ENCODE measurements at places on chromosomes 5 and 9.

DNA sequence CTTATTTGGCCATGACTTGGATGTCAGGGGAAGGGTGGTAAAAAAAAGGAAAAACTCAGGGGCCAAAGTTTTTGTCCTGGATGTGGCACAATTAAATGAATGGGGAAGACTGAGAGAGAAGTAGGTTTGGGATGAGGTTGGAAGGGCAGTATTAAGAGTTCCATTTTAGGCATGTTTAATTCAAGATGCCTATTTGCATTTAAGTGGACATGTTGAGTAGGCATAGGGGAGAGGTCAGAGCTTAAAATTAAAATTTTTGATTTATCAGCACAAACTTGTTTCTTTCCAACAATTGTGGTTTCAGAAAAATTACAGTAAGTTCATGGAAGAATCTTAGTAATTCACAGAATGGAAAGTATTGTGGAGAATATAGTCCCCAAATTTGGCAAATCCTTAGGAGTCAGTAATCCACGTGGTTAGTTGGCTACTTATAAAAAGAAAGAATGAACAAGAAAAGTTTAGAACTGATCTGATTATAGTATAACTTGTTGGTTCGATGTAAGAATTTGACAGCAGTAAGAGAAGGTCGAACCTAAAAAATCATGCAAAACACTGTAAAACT, 265.9 kb downstream of the SAXO1 start:
- no peak for DNase-seq

DNA sequence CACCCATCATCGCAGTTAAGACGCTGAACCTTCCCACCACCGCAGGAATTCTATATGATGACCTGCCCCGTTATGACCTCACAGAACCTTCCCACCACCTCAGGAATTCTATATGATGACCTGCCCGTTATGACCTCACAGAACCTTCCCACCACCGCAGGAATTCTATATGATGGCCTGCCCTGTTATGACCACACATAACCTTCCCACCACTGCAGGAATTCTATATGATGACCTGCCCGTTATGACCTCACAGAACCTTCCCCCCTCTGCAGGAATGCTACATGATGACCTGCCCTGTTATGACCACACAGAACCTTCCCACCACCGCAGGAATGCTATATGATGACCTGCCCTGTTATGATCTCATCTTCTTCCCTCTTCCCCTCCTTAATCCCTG, 64.3 kb downstream of the IRX1 start:
- no peak for DNase-seq

DNA sequence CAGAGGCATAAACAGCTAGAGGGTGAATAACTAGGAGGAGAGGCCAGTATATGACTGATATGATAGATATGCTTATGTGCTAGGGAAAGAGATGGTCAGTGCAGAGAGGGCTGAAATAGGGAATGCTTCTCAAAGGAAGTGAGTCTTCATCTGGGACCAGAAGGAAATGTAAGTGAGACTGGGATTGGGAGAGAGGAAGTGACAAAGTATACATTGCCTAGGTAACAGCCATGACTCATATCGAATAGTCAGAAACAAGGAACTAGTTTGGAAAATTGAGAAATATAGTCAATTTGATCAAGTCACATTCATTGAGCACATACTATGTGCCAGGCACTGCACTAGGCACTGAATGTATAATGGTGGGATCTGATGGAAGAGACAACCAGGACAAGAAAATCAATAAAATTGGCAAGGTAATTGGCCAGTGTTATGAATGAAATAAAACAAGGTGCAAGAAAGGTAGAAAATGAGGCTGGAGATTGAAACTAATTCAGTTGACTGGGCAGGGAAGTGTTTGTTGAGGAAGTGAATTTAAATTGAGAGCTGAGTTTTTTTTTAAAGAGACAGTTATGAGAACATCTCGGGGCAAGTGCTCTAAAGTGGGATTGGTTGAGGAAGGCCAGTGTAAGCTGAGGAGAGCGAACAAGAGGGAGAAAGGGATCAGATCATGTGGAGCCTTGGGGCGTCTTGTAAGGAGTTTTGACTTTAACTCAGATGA, 4.3 kb downstream of the ERAP2 start:
- no peak for DNase-seq

GRCh38 chr5:59140133-59140532, 557.3 kb downstream of the RAB3C start:
- no peak for DNase-seq

GRCh38 chr9:101860920-101861319, 122.5 kb upstream of the GRIN3A start:
- no peak for DNase-seq

- DNase-seq: no peak
These were observed 14.0 kb upstream of the CREBRF start for GRCh38 chr5:173041881-173042762.

- no peak for DNase-seq
These were observed 45.6 kb upstream of the RNF130 start for GRCh38 chr5:180117000-180117725.

- no peak for DNase-seq
These were observed 278 bp upstream of the NIPSNAP3A start for GRCh38 chr9:104747245-104747564.

DNA sequence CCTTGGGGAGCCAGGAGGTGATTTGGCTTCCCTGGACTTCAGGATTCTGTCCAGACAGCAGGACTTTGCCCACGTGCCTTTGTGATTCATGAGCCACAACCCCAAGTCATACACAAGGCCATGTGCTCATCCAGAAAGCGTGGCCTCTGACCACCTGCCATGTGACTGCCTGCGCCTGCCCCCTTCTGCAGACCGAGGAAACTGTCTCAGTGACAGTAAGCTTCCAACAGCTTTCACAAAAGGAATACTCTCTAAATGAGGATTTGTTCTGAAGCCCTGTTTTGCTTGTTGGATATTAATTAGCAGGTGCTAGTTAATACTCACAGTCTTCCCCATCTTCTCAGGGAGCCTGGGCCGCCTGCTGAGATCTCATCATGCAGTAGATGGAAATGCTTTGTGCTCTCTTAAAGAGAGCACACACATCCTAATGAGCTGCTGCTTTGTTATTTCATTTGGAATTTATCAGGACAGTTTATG, 36.9 kb upstream of the ANGPTL2 start:
- DNase-seq: no peak

- DNase-seq: no peak
These were observed 175.4 kb downstream of the KIAA0825 start for GRCh38 chr5:94442991-94443390.

DNA sequence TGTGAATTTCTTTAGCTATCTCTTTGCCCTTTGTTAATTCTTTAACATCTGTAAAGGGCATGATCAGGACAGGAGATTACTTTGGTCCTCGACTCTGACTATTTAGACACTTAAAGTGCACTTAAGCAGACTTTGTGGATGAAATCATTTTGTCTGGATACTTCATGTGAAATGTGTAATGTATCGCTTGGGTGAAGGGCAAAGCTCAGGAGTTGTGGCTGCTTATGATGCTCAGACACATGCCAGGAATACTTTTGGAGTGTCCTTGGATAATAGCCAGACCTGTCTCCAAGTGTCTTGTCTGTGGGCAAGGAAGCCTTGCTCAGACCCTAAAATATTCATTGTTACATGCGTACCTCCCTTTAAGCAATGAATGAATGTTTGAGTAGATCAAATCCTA, 87.8 kb downstream of the RAI14 start:
- no peak for DNase-seq

- no peak for DNase-seq
These were observed 1587.6 kb upstream of the C9orf72 start for GRCh38 chr9:29160763-29161353.

- no peak for DNase-seq
These were observed 30.2 kb upstream of the ANXA1 start for GRCh38 chr9:73121375-73121935.

GRCh38 chr9:127866535-127866934, 10.9 kb downstream of the AK1 start:
- DNase-seq: no peak

GRCh38 chr5:2574155-2574554, 177.3 kb downstream of the IRX2 start:
- DNase-seq: no peak

GRCh38 chr9:129250786-129251185, 72.7 kb upstream of the IER5L start:
- DNase-seq: no peak

GRCh38 chr9:134419000-134419683, 92.9 kb downstream of the RXRA start:
- DNase-seq: no peak

- DNase-seq: no peak
These were observed 9.5 kb downstream of the ZNF367 start for GRCh38 chr9:96408409-96409280.

- no peak for DNase-seq
These were observed 124.6 kb upstream of the TAF11L2 start for GRCh38 chr5:17373406-17373805.

- DNase-seq: no peak
These were observed 289.7 kb downstream of the PBX3 start for GRCh38 chr9:126036881-126037291.

GRCh38 chr5:172816925-172817562, 17.0 kb upstream of the ERGIC1 start:
- DNase-seq: no peak

- no peak for DNase-seq
These were observed 312 bp downstream of the SET start for GRCh38 chr9:128689293-128689774.

DNA sequence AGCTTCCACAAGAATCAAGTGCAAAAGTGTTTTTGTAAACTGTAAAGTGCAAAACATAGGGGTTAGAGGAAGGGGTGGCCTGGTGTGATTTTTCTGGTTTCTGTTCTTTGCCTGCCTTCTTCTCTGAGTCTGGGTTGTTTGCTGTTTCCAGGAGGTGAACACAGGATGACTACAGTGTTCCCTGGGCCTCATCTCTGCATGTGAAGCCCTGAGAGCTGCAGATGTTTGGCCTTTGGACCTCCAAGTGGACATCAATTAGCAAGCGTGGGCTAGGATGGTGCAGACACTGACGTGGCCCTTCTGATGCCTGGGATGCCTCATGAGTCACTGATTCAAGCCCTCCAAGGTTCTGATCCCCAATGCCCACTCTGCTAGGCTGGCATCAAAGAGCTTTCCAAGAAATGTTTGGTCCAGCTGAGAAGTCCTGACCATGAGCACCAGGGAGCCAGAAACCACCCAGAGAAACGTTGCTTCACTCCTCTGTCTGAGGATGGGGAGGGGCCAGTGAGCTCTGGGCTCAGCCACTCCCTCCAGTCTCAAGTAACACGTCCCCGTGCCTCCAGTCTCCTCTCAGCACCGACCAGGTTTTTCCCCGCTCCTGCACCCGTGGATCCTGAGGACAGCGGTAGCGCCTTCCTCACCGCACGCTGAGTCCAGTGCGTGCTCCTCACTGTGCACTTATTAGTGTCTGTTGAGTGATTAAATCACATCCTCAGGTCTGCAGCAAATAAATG, 7.6 kb downstream of the IL9 start:
- no peak for DNase-seq

DNA sequence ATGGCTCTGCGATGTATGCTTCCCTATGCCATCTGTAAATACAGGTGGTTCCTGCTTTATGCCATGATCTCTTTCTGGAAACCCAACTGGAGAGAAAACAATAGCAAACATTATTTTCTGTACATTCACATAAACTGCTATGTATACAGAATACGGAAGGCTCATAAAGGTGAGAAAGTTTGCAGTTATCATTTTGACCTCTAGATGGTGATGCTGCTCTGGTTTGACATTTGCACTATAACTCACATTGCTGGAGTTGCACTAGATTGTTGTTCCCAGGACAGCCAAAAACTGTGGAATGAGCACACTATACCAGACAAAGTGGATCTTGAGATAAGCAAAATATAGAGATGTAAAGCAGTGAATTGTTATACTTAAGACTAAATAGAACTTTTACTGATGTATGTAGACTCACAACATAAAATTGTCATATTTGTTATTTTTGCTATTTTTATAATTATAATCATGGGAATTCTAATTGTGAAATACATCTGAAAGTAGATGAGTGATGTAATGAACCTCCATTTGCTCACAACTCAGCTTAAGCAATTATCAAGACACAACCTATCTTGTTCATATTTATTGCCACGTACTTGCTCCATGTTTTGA, 246.5 kb downstream of the PTPRD start:
- no peak for DNase-seq

- DNase-seq: no peak
These were observed 117.1 kb upstream of the DAB2 start for GRCh38 chr5:39541920-39542319.

- DNase-seq: no peak
These were observed 101.4 kb downstream of the ZNF462 start for GRCh38 chr9:106964329-106964728.

- DNase-seq: no peak
These were observed 148.8 kb downstream of the RAB3C start for GRCh38 chr5:58731641-58732040.

- DNase-seq: no peak
These were observed 30.5 kb upstream of the MSX2 start for GRCh38 chr5:174693697-174694385.

DNA sequence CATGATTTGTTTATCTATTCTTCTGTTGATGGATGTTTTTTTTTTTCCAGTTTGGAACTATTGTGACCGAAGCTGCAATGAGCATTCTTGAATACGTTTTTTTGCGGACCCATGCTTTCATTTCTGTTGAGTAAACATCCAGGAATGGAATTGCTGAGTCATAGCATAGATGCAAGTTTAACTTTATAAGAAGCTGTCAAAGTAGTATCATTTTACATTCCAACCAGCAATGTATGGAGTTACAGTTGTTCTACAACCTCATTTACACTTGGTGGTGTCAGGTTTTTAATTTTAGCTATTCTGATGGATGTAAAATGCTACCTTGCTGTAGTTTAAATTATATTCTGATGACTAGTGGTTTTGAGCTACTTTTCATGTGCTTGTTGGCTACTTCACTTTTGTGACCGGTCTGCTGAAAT, 49.0 kb downstream of the NPR3 start:
- DNase-seq: no peak

DNA sequence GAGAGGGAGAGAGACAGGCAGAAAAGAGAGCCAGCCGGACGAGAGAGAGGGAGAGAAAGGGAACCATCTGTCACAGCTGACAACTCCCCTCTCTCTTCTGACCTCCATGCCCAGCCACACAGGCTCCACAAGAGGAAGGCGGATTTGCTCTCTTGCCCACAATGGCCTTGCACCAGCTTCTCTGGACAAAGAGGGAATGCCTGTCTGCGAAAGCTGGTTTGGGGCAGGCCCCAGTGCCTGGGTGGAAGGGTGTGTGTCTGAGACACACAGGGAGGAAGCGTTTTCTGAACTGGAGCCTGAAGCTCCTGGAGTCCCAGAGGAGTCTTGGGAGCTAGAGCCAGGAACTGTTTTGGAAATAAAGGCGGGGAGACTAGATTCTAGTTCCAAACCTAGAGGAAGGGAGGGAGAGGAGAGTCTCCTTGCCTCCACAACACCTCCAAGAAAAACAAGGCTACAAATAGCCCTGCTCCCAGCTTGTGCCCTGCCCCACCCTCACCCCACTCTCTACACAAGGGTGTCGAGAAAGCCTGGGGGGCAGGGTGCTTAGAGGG, 12.5 kb downstream of the C1QTNF2 start:
- DNase-seq: no peak

- DNase-seq: no peak
These were observed 41.3 kb downstream of the ADAMTS6 start for GRCh38 chr5:65440456-65440855.

- DNase-seq: no peak
These were observed 892.2 kb upstream of the ACO1 start for GRCh38 chr9:31492229-31492628.
